Thymus (tissue), 14 donors: ENCODE measurements at places on chromosomes 12 and 14.

DNA sequence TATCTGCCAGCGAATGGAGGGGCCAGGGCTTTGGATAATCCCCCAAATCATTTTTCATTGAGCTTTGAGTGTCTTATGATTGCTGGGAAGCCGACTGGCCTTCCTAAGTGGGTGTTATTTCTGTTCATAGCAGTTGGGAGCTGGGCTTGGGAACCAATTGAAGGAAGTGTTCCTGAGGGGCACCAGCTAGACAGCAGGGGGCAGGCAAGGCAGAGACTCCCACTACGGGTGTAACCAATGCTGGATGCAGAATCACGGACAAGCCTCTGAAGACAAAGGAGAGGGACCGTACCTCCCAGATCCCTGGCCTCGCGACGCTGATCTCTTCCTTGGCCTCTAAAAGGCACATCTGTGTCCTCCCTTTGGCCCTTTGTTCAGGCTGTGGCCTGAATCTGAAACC, 149.0 kb upstream of the PRMT8 start:
- no peak for DNase-seq

DNA sequence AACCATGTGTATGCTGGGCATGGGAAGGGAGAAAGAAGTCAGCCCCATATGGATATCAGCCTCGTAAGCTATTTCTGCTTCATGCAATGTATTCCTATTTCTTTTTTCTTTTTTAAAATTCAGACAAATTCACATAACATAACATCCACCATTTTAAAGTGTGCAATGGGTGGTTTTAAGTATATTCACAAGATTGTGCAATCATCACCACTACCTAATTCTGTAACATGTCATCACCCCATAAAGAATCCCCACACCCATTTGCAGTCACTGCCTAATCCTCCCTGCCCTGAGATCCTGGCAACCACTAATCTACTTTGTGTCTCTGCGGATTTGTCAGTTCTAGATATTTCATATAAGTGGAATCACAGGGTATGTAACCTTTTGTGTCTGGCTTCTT, 9.5 kb downstream of the POMT2 start:
- DNase-seq = no peak

DNA sequence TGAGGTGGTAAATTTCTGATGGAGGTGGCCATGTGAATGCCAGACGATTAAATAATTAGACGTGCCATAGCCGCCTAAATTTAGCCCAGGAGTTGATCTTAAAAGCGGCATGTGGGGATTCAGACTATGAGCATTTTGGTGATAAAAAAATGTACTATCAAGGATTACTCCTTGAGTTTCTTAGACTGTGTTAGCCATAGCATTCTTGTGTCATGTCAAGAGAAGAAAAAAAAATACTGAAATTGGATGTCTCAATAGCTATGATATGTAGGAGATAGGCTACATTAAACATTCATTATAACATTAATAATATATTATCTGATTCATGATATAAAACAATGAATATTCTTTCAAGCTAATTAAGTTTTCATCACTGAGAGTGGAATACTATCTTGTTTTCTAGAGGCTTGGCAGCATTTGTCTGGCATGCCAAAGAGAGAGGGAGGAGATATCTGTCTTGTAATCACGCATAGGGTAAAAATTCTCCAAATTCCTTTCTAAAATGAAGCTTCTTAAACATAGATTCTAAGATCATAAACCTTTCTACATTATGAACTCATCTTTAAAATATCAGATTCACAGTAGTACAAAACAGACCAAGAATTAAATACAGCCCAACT, 727.0 kb downstream of the C12orf50 start:
- DNase-seq = no peak

DNA sequence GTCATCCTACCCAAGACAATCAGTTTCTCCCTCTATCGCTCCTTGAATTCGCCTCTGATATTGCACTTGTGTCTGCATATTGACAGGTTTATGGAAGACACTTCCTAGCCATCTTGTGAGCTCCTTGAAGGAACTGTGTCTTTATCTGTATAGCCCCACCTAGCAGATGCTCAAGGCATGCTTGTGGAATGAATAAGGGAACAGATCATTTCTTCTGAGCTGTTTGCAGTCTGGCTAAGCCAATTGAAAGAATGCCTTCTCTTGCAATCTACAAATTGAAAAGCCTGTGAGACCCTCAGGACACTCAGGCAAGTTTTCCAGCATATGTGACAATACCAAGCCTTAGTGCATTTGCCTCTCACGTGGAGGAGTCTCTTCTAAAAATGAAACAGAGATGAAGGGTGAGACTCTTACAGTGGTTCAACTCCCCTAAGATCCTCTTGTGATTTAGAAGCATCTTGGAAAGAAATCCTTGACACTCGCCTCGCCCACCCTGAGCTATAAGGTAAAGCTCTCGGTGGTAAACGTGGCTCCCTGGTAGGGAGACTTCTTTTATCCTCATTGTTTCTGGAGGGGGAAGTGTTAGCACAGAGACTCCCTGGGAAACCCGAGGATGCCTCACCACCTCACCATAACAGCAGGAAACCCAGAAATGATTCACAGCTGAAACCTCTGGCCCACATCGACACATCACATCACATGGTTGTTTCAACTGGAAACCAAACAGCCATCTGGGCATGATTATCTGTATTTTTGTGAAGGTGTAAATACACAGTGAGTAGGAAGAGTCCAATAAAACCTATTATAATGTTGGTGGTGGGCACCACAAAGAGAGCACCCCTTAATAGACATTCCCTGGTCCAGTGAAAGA, 112.3 kb upstream of the BCL2L14 start:
- no peak for DNase-seq

DNA sequence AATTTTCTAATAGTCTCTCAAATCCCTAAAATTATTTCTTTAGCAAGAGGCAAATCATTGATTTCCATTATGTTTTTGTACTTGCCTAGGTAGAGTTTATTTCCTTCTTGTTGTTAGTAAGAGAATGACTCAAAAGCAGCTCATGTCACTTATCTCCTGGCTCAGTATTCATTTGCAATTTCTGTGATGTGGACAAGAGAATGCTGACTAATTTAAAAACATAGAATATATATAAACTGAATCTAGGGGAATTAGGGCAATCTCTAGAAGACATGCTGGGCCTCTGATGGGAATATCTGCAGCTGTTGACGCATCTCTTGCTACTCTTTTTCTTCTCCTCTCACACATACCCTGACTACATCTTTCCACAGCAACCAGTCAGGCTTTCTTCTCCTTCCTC, 130.8 kb upstream of the PRKD1 start:
- no peak for DNase-seq
